Right atrium auricular region (tissue), 2 donors: ENCODE measurements at places on chromosomes 6 and 20.

- peaks cover 11% of the 10 kb centered on the region for H3K4me1 ChIP-seq
- H3K27ac ChIP-seq: peak overlapping the region; percentile 62
- DNase-seq: no peak
- no peak overlapping the region for H3K4me3 ChIP-seq
- H3K36me3 ChIP-seq: no peaks in the 10 kb centered on the region
- no peaks in the 10 kb centered on the region for H3K27me3 ChIP-seq
Measured at GRCh38 chr20:21981179-21981578, 275.7 kb downstream of the PAX1 start.

- H3K4me3 ChIP-seq: peak overlapping the region; percentile 47
- H3K27me3 ChIP-seq: peaks cover 4% of the 10 kb centered on the region
- H3K36me3 ChIP-seq: no peaks in the 10 kb centered on the region
- no peaks in the 10 kb centered on the region for H3K4me1 ChIP-seq
- DNase-seq: no peak
Measured at GRCh38 chr20:63101781-63102720, 95.3 kb upstream of the BHLHE23 start.

DNA sequence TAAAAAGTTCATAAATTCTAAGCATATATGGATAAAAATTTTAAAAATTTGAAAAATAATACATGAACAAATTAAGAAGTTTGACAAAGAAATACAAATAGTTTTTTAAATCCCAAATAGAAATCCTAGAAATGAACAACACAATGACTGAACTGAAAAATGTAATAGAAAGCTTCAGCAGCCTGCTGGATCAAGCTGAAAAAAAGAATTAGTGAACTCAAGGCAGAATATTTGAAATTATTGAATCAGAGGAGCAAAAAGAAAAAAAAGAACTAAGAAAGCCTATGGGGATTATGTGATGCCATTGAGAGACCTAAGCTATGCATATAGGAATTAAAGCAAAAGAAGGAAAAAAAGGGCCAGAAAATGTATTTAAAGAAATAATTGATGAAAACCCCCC, 39.9 kb upstream of the TFB1M start:
- no peaks in the 10 kb centered on the region for H3K4me1 ChIP-seq
- no peaks in the 10 kb centered on the region for H3K27me3 ChIP-seq
- DNase-seq: no peak
- no peak overlapping the region for H3K27ac ChIP-seq

GRCh38 chr6:94005835-94006234, 586.5 kb upstream of the EPHA7 start:
- no peaks in the 10 kb centered on the region for H3K27me3 ChIP-seq
- no peak for DNase-seq
- no peaks in the 10 kb centered on the region for H3K4me1 ChIP-seq
